ENCODE measurements at places on chromosomes 6 and 20.

DNA sequence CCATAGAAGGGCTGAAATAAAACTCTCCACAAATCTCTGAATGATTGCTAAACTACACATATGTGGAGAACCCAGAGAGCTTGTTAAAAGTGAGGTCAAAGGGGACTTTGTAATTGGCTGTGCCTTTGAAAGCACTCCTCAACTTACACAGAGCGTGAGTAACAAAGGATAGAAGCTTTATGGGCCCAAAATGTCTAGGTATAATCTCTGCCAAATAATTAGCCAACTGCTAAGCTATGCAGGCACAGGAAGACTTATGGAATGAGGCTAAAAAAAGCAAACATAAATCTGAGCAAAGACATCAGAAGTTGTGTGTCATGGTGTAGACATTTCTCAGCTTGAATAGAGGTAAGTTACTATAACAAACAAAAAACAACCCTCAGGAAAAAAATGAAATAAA is 23.3 kb upstream of the UST start:
- DNase-seq: no peak

DNA sequence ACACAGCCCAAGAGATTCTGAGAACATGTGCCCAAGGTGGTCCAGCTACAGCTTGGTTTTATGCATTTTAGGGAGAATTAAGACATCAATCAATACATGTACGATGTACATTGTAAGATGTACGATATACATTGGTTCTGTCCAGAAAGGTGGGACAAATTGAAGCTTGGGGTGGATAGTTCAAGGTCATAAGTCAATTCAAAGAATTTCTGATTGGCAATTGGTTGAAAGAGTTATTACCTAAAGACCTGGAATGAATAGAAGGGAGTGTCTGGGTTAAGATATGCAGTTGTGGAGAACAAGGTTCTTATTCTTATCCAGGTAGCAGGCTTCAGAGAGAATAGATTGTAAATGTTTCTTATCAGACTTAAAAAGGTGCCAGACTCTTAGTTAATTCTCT is 31.8 kb upstream of the LCA5 start:
- DNase-seq: no peak

- DNase-seq: no peak
Measured at GRCh38 chr6:17622144-17622543, 22.0 kb downstream of the FAM8A1 start.

DNA sequence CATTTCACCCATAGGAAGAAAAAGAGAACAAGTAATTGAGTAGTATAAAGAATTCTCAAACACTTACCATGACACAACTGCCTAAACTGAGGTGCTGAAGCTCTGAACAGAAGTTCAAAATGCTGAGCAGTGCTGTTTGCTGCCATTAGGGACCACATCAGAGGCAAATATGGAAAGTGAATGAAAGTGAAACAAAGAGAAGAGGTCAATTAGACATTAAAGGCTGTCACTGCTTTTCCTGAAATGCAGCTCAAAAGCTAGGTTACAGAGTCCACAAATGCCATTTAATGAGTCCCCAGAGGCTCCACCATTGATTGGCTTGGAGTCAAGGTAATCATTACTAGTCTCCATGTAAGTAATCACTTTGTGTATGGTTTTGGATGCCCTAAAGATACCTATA is 46.1 kb downstream of the POU3F2 start:
- no peak for DNase-seq

DNA sequence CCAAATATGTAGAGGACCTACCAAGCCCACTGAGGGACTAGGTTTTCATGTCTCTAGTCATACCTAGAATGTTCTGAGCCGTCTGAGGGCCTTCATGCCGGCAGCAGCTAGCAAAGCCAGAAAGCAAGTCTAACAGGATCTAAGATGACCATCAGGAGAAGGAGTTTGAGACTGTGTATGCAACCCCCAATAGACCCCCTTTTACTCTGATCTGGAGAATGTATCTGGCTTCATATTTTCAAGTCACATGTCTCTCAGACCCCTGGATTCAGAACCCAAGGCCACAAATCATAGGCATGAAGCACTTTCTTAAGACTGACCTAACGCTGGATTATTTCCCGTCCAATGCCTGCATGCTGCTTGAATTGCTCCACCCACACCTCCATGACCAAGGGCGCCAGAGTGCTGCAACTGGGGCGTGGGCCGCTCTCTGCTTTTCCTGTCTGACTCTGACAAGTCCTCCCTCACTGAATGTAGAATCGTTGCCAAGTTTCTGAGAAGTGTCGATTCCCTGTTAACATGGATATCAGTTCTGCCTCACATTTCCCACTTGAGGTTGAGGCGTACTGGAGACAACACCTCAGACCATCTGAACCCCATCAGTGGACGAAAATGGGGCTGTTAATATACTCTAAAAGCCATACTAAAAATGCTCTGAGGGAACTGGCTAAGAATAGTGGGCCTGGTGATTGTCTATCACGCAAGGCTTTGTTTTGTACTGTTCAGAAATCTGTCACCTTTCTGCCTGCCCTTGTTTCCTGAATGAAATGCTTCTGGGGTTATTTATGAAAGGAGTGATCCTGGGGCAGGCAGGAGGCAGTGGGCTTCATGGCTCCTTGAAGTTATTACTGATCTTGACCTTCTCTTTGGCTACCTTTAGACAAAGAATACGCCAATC is 23.9 kb upstream of the ASXL1 start:
- peak; percentile 31 for DNase-seq
